Activated CD4-positive, alpha-beta memory T cell treated with anti-CD3 and anti-CD28 coated beads, Interleukin-2, amount 10 ng/mL, durations not matched to agents 7 days and 5 days (primary cell): ENCODE measurements at places on chromosomes 3 and 15. TPM values are rescaled to one million over a fixed set of nuclear protein-coding genes. Genes with fewer than 3 reads are reported as not detected.

GRCh38 chr3:18237251-18238005 is 187.7 kb downstream of the SATB1 start:
- DNase-seq = no peak

GRCh38 chr3:157585386-157585785 is 82.2 kb upstream of the VEPH1 start:
- DNase-seq = no peak

- DNase-seq = no peak
Measured at GRCh38 chr3:136671921-136672320, 80.3 kb downstream of the STAG1 start.

DNA sequence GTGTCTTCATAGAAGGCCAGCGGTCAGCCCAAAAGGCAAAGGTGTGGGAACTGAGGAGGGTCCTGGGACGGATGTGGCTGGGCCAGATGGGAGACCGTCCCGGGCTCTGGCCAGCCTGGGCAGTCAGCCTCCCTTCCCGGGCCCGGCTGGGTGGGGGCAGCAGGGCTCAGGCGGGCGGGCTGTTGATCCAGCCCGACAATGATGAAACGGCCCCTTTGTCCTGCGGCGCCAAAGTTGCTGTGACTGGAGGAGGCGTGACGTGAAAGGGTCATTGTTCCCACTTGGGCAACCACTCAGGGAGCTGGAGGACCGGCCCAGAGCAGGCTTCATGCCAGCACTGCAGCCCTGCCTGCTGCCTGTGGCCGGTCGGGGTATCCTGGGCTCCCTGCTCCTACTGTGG is 16.5 kb downstream of the DUSP7 start:
- DNase-seq = no peak

GRCh38 chr3:160047876-160048275 is 59.2 kb downstream of the IL12A start:
- no peak for DNase-seq

DNA sequence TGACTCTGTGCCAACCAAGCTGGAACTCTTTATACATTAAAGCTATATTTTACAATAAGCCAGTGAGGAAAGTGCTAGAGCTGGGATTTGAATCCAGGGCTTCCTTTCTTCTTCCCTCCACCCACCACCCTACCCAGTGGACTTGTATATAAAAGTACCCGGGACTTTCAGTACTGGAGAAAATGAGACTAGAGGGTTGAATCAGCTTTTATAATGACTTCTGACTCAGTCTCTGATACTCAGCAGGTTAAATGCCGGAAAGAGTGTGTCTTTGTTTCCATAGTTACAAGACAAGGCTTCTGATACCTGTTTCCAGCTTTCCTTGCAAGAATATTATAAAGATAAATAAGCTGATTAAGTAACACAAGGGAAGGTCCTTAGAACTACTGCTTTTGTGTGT is 80.9 kb downstream of the FRMD4B start:
- DNase-seq = no peak

DNA sequence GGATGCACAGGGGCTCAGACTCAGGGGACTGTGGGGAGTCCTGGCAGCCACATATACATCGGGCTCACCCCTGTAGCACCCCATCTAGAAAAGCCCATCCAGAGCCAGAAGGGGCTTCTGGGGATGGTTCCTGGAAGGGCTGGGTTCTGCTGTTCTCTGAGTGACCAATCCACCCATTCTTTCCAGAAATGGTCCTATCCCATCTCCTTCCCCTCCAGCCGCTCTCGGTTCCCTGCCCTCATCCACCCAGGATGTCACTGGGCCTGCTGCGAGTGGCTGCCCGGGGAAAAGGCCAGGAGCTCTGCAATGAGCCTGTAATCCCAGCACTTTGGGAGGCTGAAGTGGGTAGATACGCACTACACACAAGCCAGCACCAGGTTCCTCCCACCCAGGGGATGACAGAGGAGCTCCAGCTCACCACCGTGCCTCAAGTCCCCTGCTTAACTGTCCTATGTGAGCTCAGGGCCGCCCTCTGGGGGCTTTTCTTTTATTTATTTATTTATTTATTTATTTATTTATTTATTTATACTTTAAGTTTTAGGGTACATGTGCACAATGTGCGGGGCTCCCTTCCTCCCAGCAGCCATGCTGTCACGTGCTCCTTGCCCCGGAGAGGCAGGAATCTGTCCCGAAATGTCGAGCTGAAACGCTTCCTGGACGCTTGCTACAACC is 13.6 kb upstream of the CSK start:
- DNase-seq = no peak

GRCh38 chr3:178422406-178422805 is 113.8 kb upstream of the KCNMB2 start:
- no peak for DNase-seq

- DNase-seq = no peak
Measured at GRCh38 chr3:132135628-132136333, 101.0 kb upstream of the CPNE4 start.

- no peak for DNase-seq
Measured at GRCh38 chr3:39651993-39652739, 157.2 kb upstream of the MYRIP start.

CMTM6 gene
- total RNA-seq = 89.5 TPM

CCR4 gene
- total RNA-seq = 118 TPM

NR1I2 gene
- total RNA-seq = 0.13 TPM

PDCD6IP gene
- 211 TPM for total RNA-seq
